ENCODE measurements at places on chromosomes 6 and 20.

DNA sequence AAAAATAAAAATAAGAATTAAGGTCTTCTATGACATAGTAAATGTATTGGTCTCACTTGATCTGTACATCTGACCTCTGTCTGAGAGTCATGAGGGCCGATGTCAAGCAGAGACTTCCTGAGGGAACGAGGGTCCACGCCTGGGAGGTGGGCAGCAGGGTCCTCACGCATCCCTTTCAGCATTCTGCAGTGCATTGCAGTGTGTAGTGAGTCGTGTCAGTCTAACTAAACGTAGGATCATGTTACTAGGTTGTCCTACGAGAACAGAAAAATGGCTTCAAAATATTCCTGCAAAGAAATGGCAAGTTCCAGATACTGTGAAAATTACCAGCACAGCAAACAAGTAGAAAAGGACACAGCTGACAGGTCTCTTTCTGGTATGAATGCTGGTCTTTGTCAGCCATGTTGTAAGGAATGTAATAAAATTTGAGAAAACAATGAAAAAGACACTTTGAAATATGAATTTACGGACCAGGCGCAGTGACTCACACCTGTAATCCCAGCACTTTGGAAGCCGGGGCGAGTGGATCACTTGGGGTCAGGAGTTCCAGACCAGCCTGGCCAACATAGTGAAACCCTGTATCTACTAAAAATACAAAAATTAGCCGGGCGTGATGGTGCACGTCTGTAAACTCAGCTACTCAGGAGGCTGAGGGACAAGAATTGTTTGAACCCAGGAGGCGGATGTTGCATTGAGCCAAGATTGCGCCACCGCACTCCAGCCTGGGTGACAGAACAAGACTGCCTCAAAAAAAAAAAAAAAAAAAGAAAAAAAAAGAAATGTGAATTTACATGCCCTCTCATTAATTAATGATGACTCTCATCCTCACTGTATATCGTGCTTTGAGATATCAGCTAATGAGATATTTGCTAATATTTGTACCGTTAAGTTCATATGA is 2.4 kb upstream of the AHCY start:
- no peak for ATAC-seq

DNA sequence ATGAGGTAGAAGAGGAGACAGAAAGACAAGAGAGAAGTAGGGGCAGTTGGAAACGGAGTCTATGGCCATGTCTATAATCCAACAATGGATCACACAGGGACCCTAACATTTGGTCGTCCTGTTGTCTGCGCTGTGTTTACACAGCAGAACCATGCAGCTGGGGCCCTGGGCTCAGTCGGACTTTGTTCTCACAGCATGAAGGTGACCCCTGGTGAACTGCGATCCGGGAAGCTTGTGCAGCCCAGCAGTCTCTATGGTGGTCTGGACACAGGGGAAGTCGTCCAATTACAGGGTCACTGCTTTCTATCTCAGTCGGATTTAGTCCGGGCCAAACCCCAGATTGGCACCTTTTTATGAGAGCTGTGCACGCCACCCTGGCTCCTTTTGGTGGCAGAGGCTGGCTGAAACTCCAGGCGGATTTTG is 153.6 kb downstream of the FOXA2 start:
- ATAC-seq: no peak

GRCh38 chr6:104396077-104396476 is 463.6 kb downstream of the HACE1 start:
- no peak for ATAC-seq

DNA sequence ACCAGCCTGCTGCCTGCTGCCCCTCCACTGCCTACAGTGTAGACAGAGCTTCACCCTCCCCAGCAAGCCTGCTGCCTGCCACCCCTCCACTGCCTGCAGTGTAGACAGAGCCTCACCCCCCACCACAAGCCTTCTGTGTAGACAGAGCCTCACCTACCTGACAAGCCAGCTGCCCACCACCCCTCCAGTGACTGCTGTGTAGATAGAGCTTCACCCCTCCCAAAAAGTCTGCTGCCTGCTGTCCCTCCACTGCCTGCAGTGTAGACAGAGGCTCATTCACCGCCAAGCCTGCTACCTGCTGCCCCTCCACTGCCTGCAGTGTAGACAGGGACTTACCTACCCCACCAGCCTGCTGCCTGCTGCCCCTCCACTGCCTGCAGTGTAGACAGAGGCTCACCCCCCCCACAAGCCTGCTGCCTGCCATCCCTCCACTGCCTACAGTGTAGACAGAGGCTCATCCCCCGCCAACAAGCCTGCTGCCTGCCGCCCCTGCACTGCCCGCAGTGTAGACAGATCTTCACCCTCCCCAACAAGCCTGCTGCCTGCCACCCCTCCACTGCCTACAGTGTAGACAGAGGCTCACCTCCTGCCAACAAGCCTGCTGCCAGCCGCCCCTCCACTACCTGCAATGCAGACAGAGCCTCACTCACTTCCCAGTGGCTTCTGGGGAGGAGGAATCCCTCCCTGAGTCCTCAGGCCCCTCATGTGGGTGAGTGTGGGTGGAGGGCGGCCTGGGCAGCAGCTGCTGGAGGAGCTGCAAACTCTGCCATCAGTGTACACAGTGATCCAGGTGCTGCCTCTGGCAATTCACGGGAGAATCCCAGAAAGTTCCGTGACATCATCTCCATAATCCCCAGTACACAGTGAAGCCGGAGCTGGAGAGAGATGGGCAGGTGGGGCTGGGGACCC is 140.9 kb downstream of the DLL1 start:
- ATAC-seq: no peak

GRCh38 chr6:76683985-76684384 is 611.5 kb upstream of the IMPG1 start:
- ATAC-seq: no peak

- ATAC-seq: no peak
Measured at GRCh38 chr20:53903652-53903987, 166.8 kb downstream of the BCAS1 start.

DNA sequence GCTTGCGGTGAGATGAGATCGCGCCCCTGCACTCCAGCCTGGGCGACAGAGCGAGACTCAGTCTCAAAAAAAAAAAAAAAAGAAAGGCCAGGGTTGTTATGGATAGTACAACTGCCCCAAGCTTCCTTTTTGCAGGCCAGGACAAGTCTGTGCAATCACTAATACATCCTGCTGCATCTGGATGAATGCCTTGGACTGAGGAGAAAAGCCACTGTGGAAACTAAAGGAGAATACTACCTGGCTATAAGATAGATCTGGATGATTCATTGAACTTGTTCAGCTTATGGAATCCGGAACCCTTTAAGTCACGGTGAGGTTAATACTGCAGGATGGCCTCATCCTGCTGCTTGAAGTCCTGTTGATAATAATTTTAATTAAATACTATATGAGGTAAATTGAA is 278.2 kb downstream of the TFAP2A start:
- ATAC-seq: peak; percentile 97

DNA sequence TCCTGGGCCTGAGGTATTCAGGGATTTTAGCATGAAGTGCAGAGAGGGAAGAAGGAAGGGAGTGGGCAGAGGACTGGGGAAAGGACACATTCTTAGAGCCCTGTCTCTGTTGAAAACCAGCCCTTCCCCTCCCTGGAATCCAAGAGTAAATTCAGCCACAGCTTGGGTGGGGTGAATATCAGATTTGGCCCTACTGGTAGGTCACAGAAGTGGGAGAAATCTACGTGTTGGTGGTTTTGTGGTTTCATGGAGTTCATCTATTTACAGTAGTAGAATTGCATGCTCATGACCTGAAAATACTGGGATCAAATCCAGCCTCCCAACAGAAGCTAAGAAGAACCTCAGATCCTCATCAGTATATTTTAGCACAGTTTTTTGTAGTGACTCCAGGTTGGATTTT is 404.4 kb downstream of the BMP2 start:
- no peak for ATAC-seq

DNA sequence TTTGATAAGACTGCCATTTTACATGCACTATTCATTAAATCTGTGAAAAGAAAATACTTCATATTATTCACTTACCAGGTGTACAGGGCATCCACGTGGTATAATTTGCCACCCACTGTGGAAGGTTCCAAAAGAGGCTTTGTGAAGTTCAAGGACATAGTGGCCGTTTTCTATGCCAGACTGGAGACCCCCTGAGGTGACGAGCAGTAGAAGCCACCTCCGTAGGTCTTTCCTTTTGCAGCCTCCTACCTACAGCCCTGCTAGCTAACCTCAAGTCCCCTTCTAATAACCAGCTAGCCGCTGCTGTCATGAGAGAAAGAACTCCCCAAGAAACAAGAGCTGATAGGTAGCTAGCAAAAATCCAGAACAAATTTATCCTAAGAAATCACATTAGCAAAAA is 110.5 kb downstream of the ARHGAP18 start:
- ATAC-seq: no peak

GRCh38 chr6:148200293-148200692 is 142.3 kb upstream of the SASH1 start:
- ATAC-seq: no peak

GRCh38 chr6:26184367-26184891 is 97.2 kb downstream of the HFE start:
- no peak for ATAC-seq

DNA sequence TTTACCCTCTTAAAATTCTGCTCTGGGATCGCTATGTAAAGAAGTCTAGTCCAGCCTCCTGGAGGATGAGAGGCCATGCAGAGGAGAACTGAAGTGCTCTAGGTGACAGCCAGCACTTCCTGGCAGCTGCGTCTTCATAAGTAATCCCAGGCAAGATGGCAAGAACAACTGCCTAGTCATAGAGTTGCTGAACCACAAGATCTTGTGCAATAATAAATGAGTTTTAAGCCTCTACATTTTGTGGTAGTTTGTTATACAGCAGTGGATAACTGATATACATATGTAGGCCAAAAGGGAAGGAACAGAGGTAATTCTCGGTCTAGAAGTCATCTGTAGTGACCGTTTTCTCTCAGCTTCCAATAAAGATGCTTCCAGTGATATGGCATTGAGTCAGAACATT is 103.8 kb upstream of the FLRT3 start:
- peak; percentile 67 for ATAC-seq

DNA sequence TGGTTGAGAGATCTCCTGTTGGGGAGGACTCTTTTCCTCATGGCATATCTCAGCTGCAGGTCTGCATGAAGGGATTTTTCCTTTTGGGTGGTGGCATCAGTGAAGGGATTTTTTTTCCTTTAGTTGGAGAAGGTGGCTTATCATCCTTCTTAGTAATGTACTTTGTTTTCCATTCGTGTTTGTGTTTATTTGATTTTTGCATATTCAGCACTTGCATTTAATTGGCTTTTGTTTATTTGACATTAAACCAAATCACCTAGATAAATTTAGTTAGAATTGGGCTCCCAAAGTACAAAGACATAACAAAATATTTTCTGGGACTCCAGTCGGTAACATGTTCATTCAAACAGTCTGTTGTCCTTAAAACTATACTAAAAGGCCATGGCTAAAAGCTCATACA is 56.2 kb upstream of the MANEA start:
- no peak for ATAC-seq

- ATAC-seq: peak; percentile 45
Measured at GRCh38 chr20:45011108-45011526, 44.8 kb downstream of the STK4 start.

- no peak for ATAC-seq
Measured at GRCh38 chr6:28696682-28697081, 171.0 kb downstream of the GPX5 start.

DNA sequence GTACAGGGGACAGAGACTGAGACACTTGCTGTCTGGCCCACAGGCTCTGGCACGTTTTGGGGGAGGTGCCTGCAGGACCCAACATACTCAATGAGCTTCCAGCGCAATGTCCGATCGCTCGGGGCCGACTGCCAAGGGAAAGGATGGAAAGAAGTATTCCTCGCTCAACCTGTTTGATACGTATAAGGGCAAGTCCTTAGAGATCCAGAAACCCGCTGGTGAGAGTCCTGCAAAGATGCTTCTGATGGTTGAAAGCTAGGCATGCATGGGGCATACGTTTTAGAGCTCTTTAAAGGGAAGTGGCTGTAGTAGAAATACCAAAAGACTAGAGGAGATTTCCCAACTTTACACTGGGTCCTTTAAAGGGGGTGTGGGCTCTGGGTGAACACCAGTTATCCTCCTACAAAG is 2.2 kb downstream of the PRRC2A start:
- ATAC-seq: peak; percentile 2

DNA sequence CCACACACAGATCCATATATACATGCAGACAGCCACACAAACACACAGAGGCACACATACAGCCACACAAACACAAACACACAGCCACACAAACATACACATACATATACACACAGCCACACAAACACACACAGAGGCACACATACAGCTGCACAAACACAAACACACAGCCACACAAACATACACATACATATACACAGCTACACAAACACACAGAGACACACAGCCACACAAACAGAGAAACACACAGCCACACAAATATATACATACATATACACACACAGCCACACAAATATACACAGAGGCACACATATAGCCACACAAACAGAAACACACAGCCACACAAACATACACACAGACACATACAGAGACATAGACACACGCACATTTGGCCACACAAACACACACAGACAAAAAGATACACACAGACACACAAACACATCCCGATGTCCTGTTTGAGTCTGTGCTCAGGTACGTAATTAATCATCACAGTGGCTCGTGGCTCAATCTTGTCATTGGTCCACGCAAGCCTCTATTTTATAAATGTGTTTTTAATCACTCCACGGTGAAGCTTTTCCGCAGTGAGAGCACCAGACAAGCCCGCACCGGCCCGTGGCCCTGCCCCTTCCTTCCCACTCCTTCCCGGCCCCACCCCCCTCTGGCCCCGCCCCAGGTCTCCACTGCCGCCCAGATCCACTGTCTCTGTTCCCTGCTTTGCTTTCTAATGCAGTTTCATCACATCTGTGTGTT is 135.3 kb downstream of the CDH4 start:
- ATAC-seq: peak; percentile 96

DNA sequence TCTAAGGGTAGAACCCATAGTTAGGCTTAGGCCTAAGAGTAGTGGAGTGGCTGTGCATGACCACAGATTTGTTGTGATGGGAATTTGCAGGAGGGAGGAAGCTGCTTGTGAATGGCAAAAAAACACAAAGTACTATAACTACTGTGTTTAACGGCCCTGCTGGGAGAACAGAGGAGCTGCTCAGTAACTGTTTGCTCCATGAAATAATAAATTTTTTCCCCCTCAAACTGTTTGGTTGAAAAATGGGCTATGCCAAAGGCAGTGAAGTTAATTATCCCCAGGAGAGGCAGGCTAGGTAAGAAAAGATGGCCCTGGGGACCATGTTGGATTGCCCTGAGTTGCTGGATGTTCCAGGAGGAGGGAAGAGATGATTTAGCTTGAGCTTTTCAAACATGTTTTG is 256.5 kb upstream of the PRND start:
- no peak for ATAC-seq

GRCh38 chr6:157592541-157592940 is 211.6 kb downstream of the ZDHHC14 start:
- peak; percentile 27 for ATAC-seq

DNA sequence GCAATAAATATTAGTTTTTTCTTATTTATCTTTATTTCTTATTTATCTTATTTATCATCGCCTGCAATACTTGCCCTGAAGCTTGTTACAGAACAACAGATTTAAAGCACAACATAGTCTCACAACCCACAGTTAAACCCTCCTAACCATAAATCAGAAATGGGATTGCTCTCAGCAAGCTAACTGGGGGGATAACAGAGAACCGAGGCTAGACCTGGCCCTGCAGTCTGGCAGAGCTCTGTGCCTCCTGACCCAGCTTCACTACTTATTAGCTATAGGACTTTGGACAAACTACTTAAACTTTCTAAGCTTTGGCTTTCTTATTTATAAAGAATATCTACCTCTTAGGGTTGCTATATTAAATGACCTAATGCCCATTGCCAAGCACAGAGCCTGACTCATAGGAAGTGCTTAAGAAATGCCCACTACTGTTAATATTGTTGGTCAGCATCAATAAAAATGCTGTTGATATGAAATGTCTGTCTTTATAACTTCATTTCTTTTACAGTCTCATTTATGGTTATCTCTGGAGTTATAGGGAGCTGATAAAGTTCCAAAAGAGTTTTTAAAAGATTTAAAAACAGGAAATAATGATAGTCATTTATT is 87.9 kb upstream of the BEND6 start:
- no peak for ATAC-seq

All from esophagus mucosa (tissue), 1 donor.